ENCODE measurements at places on chromosomes 12 and 14.
A peak's percentile ranks its signal among the peaks of the same experiment; 100 is the strongest.

GRCh38 chr12:3464561-3464960 lies 26.4 kb upstream of the PRMT8 start:
- H3K27ac ChIP-seq, result no peak overlapping the region
- peaks cover 8% of the 10 kb centered on the region for H3K4me1 ChIP-seq
- H3K27me3 ChIP-seq, result no peaks in the 10 kb centered on the region
- no peak overlapping the region for H3K4me3 ChIP-seq
- no peaks in the 10 kb centered on the region for H3K36me3 ChIP-seq

DNA sequence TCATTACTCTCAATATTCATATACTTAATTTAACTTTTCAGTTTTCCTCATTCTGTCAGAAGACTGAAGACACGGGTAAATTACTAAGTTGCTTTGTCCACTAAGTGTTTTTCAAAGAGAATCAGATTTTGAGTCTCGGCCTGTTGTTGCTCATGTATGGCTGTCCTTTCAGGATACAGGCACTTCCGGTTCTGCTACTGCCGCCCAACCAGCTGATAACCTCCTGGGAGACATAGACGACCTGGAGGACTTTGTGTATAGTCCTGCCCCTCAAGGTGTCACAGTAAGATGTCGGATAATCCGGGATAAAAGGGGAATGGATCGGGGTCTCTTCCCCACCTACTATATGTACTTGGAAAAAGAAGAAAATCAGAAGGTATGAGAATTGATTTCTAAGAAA lies 28.3 kb upstream of the TEAD4 start:
- H3K27me3 ChIP-seq, result no peaks in the 10 kb centered on the region
- no peak overlapping the region for H3K4me3 ChIP-seq
- peaks cover 81% of the 10 kb centered on the region for H3K36me3 ChIP-seq
- no peak overlapping the region for H3K27ac ChIP-seq
- H3K4me1 ChIP-seq, result no peaks in the 10 kb centered on the region

GRCh38 chr12:11895421-11896078 lies 175.2 kb upstream of the BCL2L14 start:
- peaks cover 3% of the 10 kb centered on the region for H3K36me3 ChIP-seq
- H3K27ac ChIP-seq, result no peak overlapping the region
- no peaks in the 10 kb centered on the region for H3K27me3 ChIP-seq
- no peak overlapping the region for H3K4me3 ChIP-seq
- DNase-seq, result no peak

DNA sequence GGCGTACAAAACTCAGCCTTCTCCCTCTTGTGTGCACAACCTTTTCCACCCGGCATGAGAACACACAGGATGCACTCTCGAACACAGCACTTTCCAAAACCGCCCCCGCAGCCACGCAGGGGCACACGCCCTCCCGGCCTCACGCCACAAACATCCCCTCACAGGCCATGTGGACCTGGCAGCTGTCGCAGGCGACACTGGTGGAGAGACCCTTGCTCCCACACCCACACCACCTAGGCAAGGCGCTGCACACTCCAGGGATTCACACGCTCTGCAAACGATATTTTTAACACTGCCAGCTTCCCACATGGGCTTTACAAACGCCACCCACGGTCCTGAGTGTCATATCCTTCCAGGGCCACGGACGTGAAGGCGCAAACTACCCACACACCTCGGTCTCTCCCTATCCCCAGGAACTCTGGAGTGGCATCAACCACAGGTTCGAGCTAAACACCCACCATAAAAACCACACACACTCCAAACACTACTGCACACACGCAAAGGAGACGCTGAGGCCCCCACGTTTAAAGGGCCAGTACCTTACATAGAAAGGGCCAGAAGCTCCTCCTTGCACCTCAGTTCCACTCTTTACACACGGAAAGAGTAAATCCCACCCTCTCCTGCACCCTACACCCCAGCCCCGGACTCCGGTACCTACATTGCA lies 12.4 kb upstream of the ITGB7 start:
- H3K36me3 ChIP-seq, result no peaks in the 10 kb centered on the region
- H3K27me3 ChIP-seq, result peaks cover 4% of the 10 kb centered on the region
- H3K4me3 ChIP-seq, result peak overlapping the region; percentile 75
- H3K4me1 ChIP-seq, result peaks cover 45% of the 10 kb centered on the region
- no peak overlapping the region for H3K27ac ChIP-seq

- no peaks in the 10 kb centered on the region for H3K4me1 ChIP-seq
- H3K4me3 ChIP-seq, result no peak overlapping the region
- H3K27me3 ChIP-seq, result peaks cover 22% of the 10 kb centered on the region
- no peaks in the 10 kb centered on the region for H3K36me3 ChIP-seq
- H3K27ac ChIP-seq, result no peak overlapping the region
Measured at GRCh38 chr14:105830171-105830570, 303.8 kb downstream of the TMEM121 start.

DNA sequence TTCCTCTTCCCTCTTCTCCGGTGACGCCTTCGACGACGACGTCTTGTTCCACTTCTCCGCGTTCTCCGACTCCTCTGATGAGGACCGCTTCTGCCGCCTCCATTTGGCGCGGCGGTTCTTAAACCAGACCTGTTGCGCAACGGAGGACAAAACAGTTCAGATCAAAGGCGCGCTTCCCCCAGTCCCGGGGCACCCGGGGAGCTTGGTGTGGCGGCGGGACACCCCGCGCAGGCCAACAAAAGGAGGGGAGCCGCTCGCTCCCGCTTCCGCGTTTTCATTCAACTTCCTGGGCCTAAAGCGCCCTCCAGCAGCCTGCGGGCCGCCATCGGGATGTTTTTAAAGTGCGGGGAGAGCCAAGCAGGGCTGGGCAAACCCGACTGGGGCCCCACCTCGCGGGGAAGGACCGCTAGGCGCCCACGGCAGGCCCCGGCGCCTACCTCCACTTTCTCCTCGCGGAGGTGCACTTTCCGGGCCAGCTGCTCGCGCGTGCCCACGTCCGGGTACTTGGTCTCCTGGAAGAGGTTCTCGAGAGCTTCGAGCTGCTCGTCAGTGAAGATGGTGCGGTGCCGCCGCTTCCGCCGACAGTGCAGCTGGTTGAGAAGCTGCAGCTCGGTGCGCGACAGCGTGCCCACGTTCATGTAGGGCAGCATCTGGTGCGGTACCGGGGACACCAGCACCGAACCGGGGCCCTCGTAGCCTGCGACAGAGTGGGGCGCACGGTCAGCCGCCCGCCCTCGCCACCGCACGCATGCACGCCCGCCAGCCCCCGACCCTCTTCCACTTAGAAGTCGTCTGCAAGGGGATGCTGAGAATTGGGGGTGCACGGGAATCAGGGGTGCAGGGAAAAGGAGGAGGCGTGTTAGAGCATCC lies 1.2 kb downstream of the GSC start:
- H3K4me1 ChIP-seq, result peaks cover 42% of the 10 kb centered on the region
- H3K27ac ChIP-seq, result no peak overlapping the region
- H3K36me3 ChIP-seq, result no peaks in the 10 kb centered on the region
- no peak for DNase-seq
- peak overlapping the region; percentile 79 for H3K4me3 ChIP-seq

DNA sequence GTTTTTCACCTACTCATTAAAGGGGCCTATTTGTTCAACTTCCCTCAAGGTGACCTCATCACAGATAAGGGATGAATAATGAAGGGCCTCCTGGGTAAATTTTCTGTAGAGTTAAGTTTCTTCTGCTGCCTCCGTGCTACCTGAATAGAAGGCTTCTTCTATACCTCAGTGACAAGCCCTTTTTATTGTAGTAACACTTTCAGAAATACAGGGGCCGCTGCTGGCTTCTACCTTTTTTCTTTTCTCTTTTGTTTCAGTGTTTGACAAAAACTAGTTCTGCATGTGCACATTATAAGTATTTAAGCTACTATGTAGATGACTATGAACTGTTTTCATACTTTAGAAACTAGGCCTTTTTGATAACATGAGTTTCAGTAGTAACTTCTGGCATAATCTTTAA lies 207.0 kb downstream of the NAV3 start:
- H3K27ac ChIP-seq, result no peak overlapping the region
- H3K36me3 ChIP-seq, result no peaks in the 10 kb centered on the region
- no peak overlapping the region for H3K4me3 ChIP-seq
- no peaks in the 10 kb centered on the region for H3K27me3 ChIP-seq
- H3K4me1 ChIP-seq, result peaks cover 6% of the 10 kb centered on the region
- no peak for DNase-seq

- no peak for DNase-seq
- no peak overlapping the region for H3K4me3 ChIP-seq
- H3K27ac ChIP-seq, result no peak overlapping the region
- H3K27me3 ChIP-seq, result no peaks in the 10 kb centered on the region
Measured at GRCh38 chr12:59650588-59651228, 54.9 kb downstream of the SLC16A7 start.

GRCh38 chr14:23044840-23045239 lies 2.8 kb downstream of the PSMB11 start:
- peaks cover 23% of the 10 kb centered on the region for H3K36me3 ChIP-seq
- no peaks in the 10 kb centered on the region for H3K27me3 ChIP-seq
- H3K4me3 ChIP-seq, result no peak overlapping the region
- DNase-seq, result no peak
- H3K27ac ChIP-seq, result no peak overlapping the region
- peaks cover 6% of the 10 kb centered on the region for H3K4me1 ChIP-seq

- H3K36me3 ChIP-seq, result no peaks in the 10 kb centered on the region
- H3K4me1 ChIP-seq, result no peaks in the 10 kb centered on the region
- DNase-seq, result no peak
Measured at GRCh38 chr12:54021432-54022013, 6.7 kb upstream of the HOXC6 start.

DNA sequence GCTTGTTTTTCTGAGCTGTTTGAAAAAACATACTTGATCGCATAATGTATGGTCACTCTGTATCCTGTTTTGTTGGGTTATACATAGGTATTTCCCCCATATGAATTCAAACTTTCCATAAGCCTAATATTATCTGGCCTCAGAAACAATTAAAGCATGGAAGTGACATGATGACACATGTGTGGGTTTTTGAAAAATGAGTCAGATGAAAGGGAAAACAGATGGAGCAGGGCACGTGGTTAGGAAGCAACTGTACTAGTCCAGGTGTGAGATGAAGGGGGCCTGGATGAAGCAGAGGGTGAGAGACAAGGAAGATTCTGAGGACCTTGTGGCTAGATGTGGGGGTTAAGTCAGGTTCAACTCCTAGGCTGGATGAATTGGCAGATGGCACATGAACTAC lies 92.7 kb upstream of the DNM1L start:
- H3K27ac ChIP-seq, result no peak overlapping the region
- no peak overlapping the region for H3K4me3 ChIP-seq
- peaks cover 1% of the 10 kb centered on the region for H3K4me1 ChIP-seq
- H3K27me3 ChIP-seq, result no peaks in the 10 kb centered on the region

DNA sequence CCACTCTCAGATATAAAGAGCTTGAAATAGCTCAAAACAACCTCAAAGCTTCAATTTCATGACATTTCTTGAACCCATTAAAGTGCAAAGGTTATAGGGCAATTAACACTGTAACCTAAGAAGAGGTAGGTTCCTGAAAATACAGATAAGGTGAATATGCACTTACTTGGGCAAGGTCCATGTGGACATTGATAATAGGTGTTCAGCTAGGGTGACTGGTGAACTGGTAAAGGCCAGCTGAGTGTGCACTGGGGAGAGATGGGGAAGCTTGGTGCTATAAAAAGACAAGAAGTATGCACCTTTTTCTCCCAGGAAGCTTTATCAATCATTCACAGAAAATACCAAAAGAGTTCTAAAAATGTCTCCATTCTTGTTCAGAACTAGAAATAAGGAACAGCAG lies 418.6 kb downstream of the SLC16A7 start:
- no peaks in the 10 kb centered on the region for H3K4me1 ChIP-seq
- no peaks in the 10 kb centered on the region for H3K36me3 ChIP-seq
- no peak for DNase-seq
- H3K27ac ChIP-seq, result no peak overlapping the region
- no peak overlapping the region for H3K4me3 ChIP-seq

DNA sequence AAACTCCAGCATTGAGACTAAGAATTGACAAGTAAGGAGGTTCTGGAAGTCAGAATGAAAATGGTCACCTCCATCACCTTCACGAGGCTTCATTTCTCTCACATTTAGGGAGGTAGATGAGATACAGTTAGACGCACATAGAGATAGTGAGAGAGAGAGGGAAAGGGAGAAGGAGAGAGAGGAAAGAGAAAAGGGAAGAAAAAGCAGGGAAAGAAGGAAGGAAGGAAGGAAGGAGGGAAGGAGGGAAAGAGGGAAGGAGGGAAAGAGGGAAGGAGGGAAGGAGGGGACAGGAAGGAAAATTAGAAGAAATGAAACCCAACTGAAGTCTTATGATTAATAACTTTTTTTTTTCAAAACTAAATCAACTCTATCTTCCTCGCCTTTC lies 10.7 kb upstream of the FOXG1 start:
- peaks cover 45% of the 10 kb centered on the region for H3K27me3 ChIP-seq
- no peak overlapping the region for H3K4me3 ChIP-seq
- H3K4me1 ChIP-seq, result peaks cover 12% of the 10 kb centered on the region
- no peak overlapping the region for H3K27ac ChIP-seq
- DNase-seq, result no peak

DNA sequence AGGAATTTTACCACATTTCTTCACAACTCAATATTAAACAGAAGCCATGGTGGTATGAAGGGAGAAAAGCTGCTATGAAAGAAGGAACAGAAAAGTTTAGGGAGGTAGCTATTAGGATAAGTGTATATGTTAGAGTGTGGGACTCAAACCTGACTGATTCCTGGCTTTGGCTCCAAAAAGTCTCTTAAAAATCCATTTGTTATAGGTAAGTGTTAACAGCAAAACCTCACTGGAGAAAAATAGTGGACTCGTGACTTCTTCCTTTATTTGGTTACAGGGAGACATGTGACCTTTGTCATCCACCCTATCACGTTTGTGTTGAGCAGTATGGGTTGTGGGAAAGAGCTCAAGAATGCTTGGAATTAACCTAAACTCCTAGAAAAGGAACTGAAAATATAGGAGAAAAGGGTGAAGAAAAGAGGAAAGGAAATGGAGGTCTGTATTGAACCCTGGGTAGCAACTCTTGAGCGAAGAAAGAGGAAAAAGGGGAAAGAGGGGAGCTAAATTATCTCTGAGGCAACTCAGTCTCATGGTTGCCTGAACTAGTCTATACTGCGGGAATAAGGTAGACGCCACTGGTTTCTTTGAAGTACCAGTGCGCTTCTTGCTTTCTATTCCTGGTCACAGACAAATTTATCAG lies 3.6 kb upstream of the EID3 start:
- DNase-seq, result no peak
- no peak overlapping the region for H3K4me3 ChIP-seq
- H3K4me1 ChIP-seq, result no peaks in the 10 kb centered on the region
- no peak overlapping the region for H3K27ac ChIP-seq

DNA sequence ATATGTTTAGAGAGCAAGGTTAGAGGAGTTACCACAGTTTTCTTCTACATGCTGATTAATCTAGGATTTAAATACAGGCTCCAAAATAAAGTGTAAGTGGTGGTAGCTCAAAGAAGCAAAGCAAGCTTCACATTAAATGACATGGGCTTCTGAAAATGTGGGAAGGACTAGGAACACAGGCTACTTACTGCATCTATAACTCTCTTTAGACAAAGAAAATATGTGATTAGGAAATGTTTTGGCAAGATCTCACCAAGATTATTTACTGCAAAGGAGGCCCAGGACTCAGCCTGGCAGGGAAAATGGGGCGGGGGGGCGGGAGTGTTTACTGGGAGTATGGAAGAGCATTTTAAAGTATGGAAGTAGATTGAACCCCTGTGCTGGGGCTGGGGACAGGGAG lies 39.4 kb downstream of the ETV6 start:
- no peak for DNase-seq
- no peaks in the 10 kb centered on the region for H3K4me1 ChIP-seq
- no peak overlapping the region for H3K27ac ChIP-seq
- no peak overlapping the region for H3K4me3 ChIP-seq
- H3K36me3 ChIP-seq, result no peaks in the 10 kb centered on the region
- no peaks in the 10 kb centered on the region for H3K27me3 ChIP-seq

- H3K36me3 ChIP-seq, result no peaks in the 10 kb centered on the region
- H3K4me3 ChIP-seq, result no peak overlapping the region
- H3K4me1 ChIP-seq, result no peaks in the 10 kb centered on the region
- H3K27ac ChIP-seq, result no peak overlapping the region
- H3K27me3 ChIP-seq, result no peaks in the 10 kb centered on the region
Measured at GRCh38 chr12:9597365-9597764, 10.4 kb downstream of the KLRB1 start.
